NCI-H226 (cell line): ENCODE measurements at places on chromosomes 11 and 22.

- DNase-seq = no peak
Observed at GRCh38 chr11:17774232-17775034, 39.9 kb downstream of the KCNC1 start.

DNA sequence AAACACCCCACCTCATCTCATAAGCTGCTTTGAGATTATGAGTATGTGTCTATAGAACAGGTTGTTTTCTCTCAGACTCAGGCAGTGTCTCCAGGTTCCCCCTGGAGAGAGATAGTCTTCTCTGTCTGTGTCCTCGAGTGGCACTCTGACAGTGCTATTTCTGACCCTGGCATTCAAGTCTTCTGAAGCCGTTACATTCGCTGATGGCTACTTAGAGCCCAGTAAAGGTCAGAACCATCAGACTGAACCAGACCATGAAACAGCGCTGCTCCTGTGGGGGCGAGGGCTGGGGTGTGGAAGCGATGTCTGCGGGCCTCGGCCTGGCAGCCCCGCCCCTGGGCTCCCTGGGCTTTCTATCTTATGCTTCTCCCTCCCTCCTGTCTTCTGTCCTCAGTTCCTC lies 23.5 kb downstream of the SHISA8 start:
- DNase-seq = no peak

- DNase-seq = no peak
Observed at GRCh38 chr11:110308071-110308470, 11.7 kb upstream of the RDX start.

GRCh38 chr22:35733791-35734516 lies 16.3 kb downstream of the APOL5 start:
- DNase-seq = no peak

- no peak for DNase-seq
Observed at GRCh38 chr11:75152090-75152489, 1.2 kb downstream of the SLCO2B1 start.

DNA sequence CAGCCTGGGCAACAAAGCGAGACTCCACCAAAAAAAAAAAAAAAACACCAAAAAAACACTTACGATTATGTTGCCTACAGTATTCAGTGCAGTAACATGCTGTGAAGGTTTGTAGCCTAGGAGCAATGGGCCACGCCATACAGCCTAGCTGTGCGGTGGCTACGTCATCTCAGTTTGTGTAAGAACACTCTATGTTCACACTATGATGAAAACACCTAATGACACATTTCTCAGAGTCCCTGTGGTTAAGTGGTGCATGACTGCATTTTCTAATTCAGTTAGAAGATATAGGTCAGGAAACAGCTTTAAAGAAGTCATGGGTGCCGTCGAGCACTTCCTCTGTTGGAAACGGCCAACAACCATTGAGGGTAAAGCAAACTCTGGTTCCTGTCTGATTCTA lies 75.7 kb upstream of the ANO1 start:
- DNase-seq = no peak

- no peak for DNase-seq
Observed at GRCh38 chr11:45641961-45642360, 23.5 kb downstream of the CHST1 start.

- DNase-seq = no peak
Observed at GRCh38 chr11:8251616-8252295, 11.9 kb downstream of the LMO1 start.

- DNase-seq = no peak
Observed at GRCh38 chr11:60455531-60456042, at the start of gene MS4A1. Gene MS4A1 (plus strand): TSS chr11:60455847. CDS start chr11:60462375, 6,528 bp downstream.

- no peak for DNase-seq
Observed at GRCh38 chr11:3665336-3666022, 5.7 kb downstream of the CHRNA10 start.

- no peak for DNase-seq
Observed at GRCh38 chr11:2302896-2303626, 1.2 kb downstream of the TSPAN32 start.

DNA sequence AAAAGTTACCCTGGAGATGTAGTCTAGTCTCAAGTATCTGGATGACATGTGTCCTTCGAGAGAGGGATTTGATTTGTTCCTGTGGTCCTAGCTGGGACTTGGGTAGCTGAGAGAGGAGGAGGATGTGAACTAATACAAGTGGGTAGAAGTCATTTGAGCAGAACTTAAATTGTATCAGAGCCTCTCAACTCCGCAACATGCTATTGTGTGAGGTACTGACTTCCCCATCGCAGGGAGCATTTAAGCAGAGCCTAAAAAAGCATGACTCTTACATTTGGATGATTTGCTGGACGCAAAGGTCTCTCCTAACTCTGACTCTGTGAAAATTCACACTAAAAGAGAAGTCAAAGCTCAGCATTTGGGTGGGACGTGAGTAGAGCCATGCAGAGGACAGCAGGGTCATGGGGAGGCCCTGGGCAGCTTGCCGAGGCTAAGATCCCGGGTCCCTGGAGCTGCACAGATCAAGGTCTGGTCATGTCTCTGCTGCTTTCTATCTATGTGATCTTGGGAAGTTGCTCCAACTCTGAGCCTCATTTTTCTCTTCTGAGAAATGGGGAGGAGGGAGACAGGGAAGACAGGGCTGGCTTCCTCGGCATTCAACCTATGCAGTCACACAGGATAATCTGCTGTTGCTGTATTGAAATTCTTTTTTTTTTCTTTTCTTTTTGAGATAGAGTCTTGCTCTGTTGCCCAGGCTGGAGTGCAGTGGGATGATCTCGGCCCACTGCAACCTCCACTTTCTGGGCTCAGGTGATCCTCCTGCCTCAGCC lies 44.9 kb downstream of the CD82 start:
- no peak for DNase-seq

DNA sequence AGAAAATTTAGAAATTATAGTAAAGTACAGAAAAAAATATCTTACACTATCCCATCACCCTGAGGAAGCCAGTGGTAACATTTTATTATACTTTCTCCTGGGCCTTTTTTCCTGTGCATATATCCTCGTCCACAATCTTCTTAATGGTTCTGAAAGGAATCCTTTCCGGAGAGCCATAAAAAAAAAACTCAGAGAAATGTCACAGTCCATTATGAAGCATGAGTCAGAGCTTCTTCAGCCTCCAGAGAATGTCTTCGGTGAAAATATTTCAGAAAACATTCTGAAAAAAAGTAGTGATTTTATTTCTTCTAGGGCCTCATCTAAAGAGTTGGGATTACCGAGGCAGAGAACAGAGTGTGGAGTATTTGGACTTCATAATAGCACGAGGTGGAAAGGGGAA lies 163.4 kb downstream of the INSC start:
- DNase-seq = no peak

DNA sequence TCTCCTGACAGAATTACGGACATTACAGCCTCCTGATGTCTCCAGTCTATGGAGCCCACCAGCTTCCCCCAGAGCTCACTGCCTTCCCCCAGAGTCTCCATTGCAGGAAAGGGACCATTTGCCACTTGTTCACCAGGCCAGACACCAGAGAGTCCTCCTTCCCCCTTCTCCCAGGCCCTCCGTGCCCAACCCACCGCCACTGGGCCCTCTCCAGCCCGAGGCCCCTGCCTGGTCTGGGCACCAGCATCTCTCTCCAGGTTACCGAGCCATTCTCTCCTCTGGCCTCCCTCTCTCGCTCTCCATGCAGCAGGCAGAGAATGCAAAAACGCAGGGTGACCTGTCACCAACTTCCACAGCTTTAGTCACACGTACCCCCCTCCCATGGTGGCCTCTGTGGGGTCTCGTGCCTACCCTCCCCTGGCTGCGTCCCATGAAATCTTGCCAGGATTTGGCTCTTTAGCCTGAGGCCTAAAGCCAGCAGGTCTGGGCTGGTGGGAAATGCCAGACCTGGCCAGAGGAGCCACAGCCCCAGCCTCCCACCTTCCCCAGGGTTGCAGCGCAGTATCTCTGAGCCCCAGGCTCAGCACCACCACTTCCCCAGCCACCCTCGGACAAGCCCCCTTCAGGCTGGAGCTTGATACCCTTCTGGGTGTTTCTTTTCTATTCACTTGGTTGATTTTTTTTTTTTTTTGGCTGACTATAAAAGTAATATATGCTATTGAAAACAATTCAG lies 6.8 kb upstream of the SERPINH1 start:
- DNase-seq = no peak

DNA sequence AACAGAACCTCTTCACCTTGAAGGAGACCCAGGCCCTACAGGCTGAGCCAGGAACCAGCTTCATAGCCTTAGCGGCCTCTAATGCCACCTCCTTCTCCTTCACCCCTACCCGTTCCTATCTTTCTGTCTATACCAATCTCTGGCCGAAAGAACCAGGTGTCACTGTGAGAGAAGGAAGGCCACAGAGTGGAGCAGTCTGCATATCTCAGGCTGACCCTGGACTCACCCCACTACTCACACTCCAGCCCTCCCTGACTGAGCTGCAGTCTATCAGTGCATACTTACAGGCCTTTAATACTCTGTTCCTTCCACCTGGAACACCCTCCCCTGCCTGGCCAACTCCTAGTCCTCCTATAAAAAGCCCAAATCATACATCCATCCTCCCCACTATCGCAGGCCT lies 32.7 kb downstream of the ARAP1 start:
- no peak for DNase-seq

DNA sequence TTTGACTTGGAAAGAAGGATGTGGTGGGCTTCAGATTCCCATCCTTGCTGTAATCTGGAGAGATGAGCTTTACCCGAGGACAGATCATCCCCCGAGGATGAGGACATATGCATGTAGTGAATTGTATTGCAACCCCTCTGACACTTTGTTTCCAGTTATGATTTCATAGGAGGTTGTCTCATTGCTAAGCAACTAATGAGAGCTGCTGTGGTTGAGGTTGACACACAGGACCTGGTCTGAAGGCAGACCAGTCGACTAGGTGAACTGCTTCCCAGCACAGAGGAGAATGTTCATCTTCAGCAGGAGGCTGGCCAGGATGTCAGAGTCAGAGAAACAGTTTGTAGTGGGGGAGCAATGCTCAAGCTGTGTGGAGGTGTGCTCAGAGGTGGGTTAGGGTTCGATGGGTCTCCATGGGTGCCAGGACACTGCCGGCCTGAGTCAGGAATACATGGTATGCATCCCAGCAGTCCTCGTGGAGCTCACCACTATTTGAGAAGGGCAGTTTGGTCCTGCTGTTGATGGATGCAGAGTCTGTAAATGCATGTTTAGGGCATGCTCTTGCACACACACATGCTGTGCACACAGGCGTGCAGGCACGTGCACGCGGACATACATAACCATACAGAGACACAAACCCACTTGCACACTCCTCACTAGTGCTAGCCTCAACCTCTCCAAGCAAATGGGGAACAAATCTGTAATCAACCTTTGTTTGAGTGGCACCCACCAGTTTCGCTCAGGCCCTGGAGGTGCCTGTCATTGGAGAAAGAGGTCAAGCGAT lies 153.7 kb downstream of the TBC1D22A start:
- DNase-seq = no peak

DNA sequence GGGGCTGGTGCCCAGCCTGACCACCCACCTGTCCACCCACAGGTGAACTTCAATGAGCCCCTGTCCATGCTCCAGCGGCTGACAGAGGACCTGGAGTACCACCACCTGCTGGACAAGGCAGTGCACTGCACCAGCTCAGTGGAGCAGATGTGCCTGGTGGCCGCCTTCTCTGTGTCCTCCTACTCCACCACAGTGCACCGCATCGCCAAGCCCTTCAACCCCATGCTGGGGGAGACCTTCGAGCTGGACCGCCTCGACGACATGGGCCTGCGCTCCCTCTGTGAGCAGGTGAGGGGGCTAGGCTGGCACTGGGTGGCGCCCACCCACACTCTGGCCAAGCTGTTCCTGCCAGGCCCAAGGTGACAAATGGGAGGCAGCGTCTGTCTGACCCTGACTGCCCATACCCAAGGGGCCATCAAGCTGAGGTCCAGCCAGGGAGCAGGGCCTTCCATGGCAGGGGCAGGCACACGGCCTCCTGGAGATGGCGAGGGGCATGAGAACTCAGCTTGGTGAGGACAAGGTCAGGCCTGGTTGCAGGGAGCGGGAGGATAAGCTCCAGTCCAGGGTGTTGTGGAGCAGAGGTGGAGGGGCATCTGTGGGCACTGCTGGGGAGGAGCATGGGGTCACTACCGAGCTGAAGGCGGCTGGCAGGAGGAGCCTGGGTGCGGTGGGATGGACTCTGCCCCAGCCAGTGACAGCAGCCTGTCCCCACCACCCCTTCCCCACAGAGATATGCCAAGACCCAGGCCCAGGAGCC lies 77.7 kb downstream of the MORC2 start:
- DNase-seq = no peak

DNA sequence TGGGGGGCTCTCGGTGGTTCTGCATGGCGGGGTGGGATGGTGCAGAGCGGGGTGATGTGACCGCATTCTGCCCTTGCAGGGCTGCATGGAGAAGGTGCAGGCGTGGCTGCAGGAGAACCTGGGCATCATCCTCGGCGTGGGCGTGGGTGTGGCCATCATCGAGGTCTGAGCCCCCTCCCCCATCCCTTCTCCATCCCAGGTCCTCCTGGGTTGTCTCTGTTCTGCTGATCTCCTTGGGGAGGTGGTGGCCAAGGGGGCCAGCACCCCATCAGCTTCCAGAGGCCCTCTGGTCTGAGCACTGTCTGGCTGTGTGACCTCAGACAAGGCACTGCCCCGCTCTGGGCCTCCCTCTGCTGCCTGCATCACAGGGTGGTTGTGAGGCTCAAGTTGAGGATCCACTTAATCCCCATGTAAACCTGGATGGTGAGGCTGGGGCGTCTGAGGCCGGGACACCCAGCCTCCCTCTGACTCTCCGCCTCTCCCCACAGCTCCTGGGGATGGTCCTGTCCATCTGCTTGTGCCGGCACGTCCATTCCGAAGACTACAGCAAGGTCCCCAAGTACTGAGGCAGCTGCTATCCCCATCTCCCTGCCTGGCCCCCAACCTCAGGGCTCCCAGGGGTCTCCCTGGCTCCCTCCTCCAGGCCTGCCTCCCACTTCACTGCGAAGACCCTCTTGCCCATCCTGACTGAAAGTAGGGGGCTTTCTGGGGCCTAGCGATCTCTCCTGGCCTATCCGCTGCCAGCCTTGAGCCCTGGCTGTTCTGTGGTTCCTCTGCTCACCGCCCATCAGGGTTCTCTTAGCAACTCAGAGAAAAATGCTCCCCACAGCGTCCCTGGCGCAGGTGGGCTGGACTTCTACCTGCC lies 53.3 kb downstream of the CD82 start:
- DNase-seq = no peak

- DNase-seq = no peak
Observed at GRCh38 chr11:87215236-87215635, 177.5 kb downstream of the TMEM135 start.

GRCh38 chr11:34439610-34440198 lies 970 bp downstream of the CAT start:
- DNase-seq = no peak

DNA sequence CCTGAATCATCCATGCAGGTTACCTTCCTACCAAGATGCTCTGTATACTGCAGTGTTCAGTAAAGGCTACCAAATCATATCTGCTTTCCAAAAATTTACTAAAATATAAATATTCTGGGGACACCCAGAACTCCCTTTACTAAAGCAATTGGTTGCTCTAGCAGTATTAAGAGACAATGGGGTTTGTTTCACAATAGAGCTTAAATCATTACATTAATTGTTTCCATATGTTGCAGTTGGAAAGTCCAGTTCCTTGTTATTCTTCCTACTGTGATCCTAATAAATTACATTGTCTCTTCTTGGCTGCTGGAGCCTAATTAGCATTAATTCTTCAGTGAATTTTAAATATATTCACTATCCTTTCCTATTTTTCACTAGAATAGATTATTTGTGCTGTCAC lies 316.0 kb upstream of the MTNR1B start:
- no peak for DNase-seq

- DNase-seq = no peak
Observed at GRCh38 chr11:32571039-32571438, 12.6 kb upstream of the EIF3M start.
